ENCODE measurements at places on chromosomes 3 and 15.
A peak's percentile ranks its signal among the peaks of the same experiment; 100 is the strongest.

DNA sequence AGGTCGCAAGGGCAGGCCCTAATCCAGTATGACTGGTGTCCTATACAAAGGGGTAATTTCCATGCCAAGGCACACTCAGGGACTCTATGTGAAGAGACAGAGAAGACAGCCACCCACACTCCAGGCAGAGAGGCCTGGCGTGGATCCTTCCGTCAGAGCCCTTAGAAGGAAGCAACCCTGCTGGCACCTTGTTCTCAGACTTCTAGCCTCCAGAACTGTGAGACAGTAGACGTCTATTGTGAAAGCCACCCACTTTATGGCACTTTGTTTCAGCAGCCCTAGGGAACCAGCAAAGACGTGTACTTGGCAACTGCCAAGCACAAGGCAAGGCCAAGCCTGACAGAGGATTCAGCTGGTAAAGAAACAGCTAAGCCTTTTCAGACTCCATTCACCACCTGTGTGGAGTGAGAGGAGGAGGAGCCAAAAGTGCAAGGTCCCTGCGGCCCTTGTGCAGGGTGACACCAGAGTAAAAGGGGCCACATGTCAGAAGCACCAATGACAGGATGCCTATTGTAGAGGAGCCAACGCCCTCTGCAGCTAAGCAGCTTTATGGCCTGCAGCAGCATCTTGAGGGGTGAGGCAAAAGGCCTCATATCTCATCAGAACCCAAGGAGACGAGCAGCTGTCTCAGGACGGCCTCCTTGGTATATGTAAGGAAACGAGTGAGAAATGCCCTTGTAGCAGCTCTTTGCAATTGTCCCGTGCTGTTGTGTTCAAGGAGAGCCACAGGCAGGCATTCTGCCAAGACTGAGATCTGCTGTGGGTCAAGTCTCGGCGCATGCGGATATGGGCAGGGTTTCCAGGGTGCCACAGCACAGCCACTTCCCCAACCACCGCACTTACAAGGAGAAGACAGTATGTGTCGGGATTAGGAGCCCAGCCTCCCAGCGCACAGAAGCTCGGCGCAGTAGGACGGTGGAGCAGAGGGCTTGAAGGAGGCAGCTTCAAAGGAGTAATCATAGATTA is 121.5 kb upstream of the LIPC start:
- DNase-seq, result no peak

GRCh38 chr3:15510493-15510892 is 11.0 kb downstream of the COLQ start:
- DNase-seq, result no peak

DNA sequence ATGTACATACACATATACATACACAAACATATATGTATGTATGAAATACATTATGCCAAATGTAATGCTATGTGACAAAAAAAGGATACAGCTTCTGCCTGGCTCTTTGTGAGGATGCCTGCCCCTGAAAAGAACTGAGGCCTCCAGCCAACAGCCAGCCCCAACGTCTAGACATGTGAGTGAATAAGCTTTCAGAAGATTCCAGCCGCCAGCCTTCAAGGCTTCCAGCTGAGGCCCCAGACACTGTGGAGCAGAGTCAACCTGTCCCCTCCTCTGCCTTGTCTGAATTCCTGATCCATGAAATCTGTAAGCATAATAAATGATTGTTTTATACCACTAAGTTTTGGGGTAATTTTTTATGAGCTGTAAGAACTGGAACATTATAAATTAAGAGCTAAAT is 24.7 kb downstream of the GXYLT2 start:
- no peak for DNase-seq

DNA sequence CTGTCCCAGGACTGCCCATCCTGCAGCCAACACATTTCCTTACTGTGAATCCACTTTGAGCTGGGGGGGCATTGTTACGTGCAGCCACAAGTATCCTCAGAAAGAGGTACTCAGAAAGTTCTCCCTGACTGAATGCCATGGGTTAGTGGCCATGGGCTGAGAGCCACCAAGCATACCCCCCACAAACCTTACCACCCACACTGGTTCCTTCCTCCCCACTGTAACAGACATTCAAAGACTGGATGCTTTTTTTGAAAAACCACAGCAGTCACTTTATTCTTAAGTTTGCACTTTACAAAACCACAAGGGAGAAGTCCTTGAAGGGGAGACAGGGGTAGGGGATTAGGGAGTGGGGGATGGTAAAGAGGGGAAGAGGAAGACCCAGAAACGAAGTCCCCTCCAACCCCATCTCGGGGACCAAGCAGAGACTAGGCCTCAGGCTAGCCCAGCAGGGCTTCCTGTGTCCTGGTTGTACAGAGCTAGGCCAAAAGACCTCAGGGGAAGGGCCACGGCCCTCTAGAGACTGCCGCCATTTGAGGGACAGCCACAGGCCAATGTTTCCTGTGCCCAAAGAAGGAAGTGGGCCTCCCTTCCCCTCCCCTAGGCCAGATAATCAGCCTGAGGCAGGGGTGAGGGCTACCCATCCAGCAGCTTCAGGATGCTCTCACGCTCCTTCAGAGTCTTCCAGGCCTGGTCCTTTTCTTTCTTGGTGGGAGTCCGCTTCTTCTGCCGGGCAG is 10.1 kb upstream of the CAMK1 start:
- peak; percentile 72 for DNase-seq

- no peak for DNase-seq
Observed at GRCh38 chr3:100706365-100706764, 2.9 kb upstream of the TFG start.

GRCh38 chr3:135967867-135968266 is 2.3 kb downstream of the PPP2R3A start:
- no peak for DNase-seq

DNA sequence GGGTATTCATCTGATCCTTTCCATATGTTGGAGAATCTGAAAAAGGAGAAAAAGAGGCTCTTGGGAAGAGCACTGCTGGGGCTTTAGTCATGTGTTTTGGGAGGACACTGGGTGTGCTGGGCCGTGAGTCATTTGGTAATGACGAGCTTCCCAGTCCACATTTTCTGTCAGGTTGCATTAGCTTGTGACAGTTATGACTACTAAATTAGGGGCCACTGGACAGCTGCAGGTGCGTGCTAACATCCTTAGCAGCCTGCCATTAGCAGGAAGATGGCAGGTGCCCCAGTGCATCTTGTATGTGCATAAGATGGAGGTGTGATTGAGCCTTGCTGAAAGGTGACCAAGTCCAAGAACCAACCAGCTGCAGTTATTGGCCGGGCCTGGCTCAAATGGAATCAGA is 242.4 kb downstream of the RYR3 start:
- no peak for DNase-seq

DNA sequence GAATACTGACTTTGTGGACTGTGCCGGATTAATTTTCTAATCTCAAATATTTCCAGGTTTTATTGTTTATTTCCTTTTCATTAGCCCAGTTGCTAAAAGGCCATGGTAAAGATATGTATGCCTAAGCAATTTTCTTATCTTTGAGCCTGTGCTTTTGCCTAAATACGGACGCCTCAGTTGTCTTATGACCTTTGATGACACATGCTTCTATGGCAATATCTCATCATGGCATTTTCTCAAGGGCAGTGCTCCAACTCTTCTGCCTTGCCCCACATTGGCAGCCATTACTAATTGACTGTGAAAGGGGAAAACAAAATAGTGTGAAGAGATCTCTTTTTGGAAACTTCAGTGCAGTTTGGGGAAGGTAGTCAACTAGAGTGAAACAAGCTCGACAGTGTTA is 809.6 kb upstream of the NR2F2 start:
- no peak for DNase-seq

DNA sequence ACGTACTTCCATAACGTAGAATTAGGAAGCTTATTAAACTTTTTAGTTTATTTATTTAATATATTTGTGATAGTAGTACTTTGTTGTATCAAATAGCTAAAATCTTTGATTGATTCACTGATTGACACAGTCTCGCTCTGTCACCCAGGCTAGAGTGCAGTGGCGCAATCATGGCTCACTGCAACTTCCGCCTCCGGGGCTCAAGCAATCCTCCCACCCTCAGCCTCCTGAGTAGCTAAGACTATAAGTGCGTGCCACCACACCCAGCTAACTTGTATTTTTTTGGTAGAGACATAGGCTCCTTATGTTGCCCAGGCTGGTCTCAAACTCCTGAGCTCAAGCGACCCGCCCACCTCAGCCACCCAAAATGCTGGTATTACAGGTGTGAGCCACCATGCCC is 5.7 kb downstream of the APH1B start:
- DNase-seq, result no peak

DNA sequence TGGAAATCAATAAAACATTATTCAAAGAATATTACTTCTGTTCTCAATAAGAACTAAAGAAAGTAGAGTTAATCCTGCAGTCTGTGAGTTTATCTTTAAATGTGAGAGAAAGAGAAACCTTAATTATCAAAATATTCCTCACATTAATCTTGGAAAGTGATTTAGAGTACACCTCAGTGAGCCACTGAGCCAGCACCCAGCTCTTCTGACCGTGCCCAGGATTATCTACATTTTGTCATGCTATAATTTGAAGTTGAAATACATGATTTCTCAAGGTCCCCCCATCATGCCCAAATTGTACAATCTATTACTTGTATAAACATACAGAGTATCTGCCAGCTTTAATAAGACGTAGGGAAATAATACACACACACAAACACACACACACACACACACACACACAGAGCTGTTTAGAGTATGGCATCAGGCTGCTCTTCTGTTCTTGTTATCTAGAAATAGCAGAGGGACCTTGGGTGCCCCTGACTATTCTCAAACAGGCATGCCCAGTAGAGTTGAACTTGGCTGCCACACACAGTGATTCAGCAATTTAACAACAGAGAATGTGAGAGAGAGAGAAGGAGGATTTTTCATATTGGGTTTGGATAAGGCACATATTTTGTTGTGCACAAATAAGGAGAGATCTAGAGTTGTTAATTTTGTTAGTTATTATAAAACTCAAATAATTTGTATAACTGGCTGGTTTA is 74.4 kb downstream of the P2RY1 start:
- no peak for DNase-seq

DNA sequence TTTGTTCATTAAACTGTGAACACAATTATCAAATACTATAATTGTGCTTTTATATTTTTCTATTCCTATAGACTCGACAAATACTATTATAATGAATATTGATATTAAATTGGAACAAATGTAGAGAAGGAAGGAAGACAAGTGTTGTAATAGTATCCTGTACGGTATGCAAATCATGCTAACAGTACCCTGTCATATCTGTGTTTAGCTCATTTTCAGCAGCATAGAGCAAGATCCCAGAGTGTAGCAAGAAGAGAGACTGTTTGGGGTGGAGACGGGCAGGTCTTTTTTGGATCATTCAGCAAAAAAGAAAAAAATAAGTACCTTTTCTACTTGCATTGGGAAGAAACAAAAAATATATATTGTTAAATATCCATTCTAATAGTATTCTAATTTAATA is 224.1 kb downstream of the TPRG1 start:
- DNase-seq, result no peak

- no peak for DNase-seq
Observed at GRCh38 chr15:41911691-41912345, 18.0 kb upstream of the SPTBN5 start.

DNA sequence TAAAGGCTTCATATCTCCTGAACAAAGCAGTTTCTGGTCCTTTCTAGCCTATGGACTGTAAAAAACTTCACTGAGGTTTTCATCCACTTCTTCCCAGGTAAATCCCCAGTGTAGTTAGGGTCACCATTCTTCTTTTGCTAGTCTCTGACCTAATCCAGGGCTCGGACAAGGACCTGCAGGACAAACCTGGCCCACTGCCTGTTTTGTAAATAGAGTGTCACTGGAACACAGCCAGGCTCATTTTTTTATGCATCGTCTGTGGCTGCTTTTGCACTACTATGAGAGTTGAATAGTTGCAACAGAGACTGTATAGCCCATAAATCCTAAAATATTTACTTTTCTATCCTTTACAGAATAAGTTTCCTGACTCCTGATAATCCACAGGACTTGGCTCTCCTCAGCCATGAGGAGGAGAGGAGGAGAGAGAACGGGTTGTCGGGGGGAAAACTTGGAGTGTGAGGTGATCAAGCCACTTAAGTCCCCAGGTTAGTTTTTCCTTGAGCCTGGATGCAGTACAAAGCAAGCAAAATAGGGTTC is 29.0 kb downstream of the CCR3 start:
- no peak for DNase-seq

GRCh38 chr3:71241981-71242560 is 341.5 kb downstream of the FOXP1 start:
- no peak for DNase-seq

- no peak for DNase-seq
Observed at GRCh38 chr3:159169828-159170227, 368.0 kb downstream of the MFSD1 start.

- DNase-seq, result no peak
Observed at GRCh38 chr3:133452641-133453319, 52.9 kb downstream of the BFSP2 start.

GRCh38 chr3:18739099-18739433 is 313.9 kb upstream of the SATB1 start:
- no peak for DNase-seq

GRCh38 chr3:77348244-77348855 is 308.5 kb downstream of the ROBO2 start:
- no peak for DNase-seq

DNA sequence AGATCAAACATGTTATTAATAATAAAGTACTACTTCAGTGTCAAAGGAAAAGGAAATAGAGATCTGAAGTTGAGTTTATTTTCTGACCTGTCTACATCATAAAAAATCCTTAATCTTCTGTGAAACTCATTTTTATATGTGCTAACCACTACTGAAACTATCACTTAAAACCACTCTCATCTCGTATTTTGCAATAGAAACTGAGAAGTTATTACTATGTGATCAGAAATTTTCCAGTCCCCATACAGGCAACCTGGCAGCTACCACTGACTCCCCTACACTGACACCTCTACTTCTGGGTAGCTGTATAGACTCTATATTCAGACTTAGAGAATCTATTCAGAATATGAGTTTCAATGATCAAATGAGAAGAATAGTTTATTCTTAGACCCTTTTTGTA is 8.3 kb downstream of the HDGFL3 start:
- peak; percentile 53 for DNase-seq

GRCh38 chr3:47164007-47164881 is at the start of gene SETD2:
TSS of gene SETD2 (minus strand) at chr3:47164113. CDS start at chr3:47163924, 189 bp downstream.
- DNase-seq, result peak; percentile 93

- no peak for DNase-seq
Observed at GRCh38 chr3:11556851-11557644, 86.7 kb downstream of the VGLL4 start.

GRCh38 chr15:44802336-44802735 is 66.0 kb downstream of the TRIM69 start:
- no peak for DNase-seq

GRCh38 chr3:54366839-54367238 is 244.5 kb downstream of the CACNA2D3 start:
- no peak for DNase-seq

DNA sequence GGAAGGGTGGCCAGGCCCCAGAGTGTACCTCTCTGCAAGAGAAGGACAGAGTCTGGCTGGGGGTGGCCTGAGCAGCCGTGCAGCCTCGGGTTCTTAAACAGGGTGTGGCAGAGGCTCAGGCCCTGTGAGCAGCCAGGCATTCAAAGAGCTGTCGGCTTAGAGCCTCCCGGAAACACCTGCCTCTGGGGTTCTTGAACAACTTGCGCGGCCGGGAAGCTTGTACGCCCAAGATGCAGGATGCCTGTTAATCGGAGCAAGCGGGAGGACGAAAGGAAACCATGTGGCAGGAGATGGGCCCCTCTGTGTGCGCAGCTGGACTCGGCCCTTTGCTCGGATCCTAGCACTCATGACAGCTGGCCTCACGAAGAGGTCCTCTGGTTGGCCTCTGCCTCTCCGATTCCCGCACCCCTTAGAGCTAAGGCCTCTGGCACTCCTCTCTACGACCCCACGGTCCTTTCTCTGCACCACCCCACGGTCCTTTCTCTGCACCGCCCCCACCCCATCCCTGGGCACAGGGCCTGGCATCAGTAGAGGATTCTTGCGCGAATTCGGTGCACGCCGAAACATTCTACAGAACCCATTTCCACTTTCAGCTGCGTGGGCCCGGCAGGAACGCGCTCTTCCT is 23.9 kb upstream of the TXNRD3 start:
- peak; percentile 47 for DNase-seq

All from GM13976 (cell line).